Psoas muscle (tissue), 8 donors: ENCODE measurements at places on chromosomes 2 and 18. TPM values are rescaled to one million over a fixed set of nuclear protein-coding genes. Genes with fewer than 3 reads are reported as not detected.

Gene KRCC1
- 20.1 TPM for polyA plus RNA-seq

Gene MLPH
- polyA plus RNA-seq, result 5.6 TPM

Gene IL36RN
- polyA plus RNA-seq, result not detected

Gene FAM110C
- polyA plus RNA-seq, result not detected

Gene SLC5A7
- polyA plus RNA-seq, result not detected

Gene CDK5R2
- polyA plus RNA-seq, result 0.03 TPM

Gene FAM161A
- polyA plus RNA-seq, result 2.3 TPM

Gene C2orf15
- 0.05 TPM for polyA plus RNA-seq

Gene PXDN
- polyA plus RNA-seq, result 4.8 TPM

Gene GPAT2
- 6.9 TPM for polyA plus RNA-seq

Gene RBM43
- polyA plus RNA-seq, result 0.64 TPM

Gene CDC42EP3
- polyA plus RNA-seq, result 47.8 TPM

Gene CCDC138
- 1.5 TPM for polyA plus RNA-seq

Gene HRH4
- not detected for polyA plus RNA-seq

Gene NUP35
- polyA plus RNA-seq, result 9.0 TPM

Gene C2orf78
- polyA plus RNA-seq, result not detected

Gene LRRC30
- polyA plus RNA-seq, result not detected

Gene CD207
- polyA plus RNA-seq, result 0.13 TPM

Gene MPPE1
- polyA plus RNA-seq, result 23.0 TPM

Gene MAP3K19
- not detected for polyA plus RNA-seq

Gene KCNS3
- polyA plus RNA-seq, result 12.1 TPM

Gene NRP2
- 0.77 TPM for polyA plus RNA-seq

Gene CNTNAP5
- polyA plus RNA-seq, result not detected

Gene POTEI
- polyA plus RNA-seq, result not detected

Gene NEURL3
- 0.09 TPM for polyA plus RNA-seq

Gene ASTL
- polyA plus RNA-seq, result not detected

Gene C1QL2
- not detected for polyA plus RNA-seq

Gene IFIH1
- 1.8 TPM for polyA plus RNA-seq

Gene FTCDNL1
- polyA plus RNA-seq, result 5.8 TPM

Gene PRSS56
- polyA plus RNA-seq, result 3.2 TPM

Gene FRZB
- 3.1 TPM for polyA plus RNA-seq
